ENCODE measurements at places on chromosomes 6 and 20.

DNA sequence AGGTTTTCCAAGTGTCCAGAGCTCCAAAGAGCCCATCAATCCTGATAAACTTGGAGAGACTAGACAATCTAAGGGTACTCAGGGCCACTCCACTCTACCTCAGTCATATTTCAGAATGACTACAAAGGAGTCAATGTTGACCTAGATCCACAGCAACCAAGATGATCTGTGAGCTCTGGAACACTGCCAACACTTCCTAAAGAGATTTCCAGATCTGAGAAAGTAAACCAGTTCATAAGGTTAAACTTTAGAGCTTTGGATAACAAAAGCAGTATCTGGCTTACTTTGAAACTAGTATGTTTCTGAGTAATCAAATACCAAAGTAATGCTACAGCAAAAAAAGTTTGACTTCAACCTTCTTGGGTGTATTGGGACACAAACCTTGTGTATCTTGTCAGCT is 122.7 kb downstream of the BTBD9 start:
- peak; percentile 5 for DNase-seq

- DNase-seq, result no peak
These were observed 44.5 kb downstream of the EDN1 start for GRCh38 chr6:12334526-12335130.

DNA sequence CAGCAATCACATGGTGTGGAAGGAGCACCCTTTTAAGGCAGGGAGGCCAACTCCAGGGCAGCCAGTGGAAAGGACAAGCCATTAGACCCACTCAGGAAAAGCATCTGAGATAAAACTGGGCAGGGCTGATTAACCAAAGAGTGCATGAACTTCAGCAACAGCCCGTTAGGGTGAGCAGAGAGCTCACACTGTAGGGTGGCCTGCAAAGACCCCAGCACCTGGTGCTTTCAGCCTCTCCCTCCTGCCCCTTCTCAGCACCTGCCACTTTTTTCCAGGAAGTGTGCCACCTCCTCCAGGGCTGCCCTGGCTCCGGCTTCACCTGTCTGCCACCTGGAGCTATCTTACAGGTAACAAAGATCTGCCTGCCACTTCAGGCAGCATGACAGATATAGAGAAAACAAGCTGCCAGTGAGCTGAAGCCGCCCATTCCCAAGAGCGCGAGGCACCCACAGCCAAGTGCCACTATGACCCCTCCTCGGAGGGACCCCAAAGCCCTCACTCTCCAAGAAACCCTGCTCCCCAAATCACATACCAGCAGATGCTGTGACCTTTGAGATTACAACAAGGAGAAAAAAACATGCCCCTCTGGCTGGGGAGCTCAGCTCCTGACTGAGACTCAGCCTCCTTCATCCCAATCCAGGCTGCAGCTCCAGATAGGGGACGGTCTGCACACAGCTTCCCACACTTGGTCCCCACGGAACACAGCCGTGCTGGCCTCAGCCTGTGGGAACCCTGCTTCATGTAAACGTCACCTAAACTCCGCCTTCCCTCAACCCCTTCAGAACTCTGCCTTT is 71.2 kb downstream of the ABHD12 start:
- no peak for DNase-seq

- peak; percentile 87 for DNase-seq
These were observed 532.0 kb downstream of the BCKDHB start for GRCh38 chr6:80638213-80639055.

DNA sequence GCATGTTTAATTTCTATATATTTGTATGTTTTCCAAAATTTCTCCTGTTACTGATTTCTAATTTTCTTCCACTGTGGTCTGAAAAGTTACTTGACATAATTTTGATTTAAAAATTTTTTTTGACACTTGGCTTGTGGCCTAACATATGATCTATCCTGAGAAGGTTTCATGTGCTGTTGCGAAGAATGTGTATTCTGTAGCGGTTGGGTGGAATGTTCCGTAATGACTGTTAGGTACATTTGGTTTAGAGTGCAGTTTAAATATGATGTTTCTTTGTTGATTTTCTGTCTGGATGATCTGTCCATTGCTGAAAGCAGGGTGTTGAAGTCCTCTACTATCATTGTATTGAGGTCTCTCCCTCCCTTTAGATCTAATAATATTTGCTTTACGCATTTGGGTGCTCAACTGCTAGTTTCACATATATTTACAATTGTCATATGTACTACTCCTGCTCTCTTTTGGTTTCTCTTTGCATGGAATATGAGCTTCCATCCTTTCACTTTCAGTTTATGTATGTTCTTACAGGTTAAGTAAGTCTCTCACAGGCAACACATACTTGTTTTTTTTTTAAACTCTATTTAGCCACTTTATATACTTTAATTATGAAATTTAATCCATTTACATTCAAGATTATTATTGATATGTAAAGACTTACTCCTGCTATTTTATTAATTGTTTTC is 19.5 kb upstream of the EDN1 start:
- no peak for DNase-seq

GRCh38 chr20:57499676-57500075 is 25.3 kb downstream of the CTCFL start:
- DNase-seq, result no peak

DNA sequence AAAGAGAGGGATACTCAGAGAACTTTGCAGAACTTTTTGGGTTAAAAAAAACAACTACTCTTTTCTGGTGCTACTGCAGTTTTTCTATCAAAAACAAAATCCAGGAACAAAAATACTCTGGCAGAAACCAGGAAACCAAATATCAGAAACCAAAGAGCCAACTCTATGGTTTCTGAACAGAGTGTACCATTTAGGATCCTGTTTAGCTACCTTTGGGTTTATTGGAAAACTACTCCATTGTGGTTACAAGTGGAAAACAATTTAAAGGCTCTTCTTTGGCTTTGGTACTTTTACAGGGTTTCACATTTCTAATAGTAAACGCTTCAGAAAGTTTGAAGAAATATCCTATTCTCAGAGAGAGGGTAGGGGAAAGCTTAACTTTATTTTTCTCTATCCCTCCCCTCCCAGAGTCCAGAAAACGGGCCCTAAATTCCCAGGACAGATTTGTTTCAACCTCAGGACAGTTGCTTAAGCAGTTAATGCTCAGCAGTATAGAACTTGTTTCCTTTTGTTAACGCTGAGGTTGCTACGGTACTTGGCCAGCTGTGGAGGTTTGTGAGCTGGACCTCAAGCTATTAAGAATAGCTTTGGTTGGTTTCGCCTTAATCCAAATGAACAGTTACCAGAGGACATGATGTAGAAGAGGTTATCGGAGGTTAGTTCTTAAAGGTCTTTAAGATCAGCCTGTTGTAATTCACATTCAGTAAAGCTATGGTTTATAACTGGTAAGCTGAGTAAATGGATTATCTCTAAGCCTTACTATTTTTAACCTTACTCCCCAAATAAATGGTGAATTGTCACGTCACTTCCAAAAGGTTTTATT is 47.9 kb downstream of the FOXO3 start:
- peak; percentile 47 for DNase-seq

- DNase-seq, result no peak
These were observed 16.1 kb downstream of the EBF4 start for GRCh38 chr20:2708665-2709064.

GRCh38 chr6:168331058-168331457 is 11.5 kb upstream of the DACT2 start:
- no peak for DNase-seq

DNA sequence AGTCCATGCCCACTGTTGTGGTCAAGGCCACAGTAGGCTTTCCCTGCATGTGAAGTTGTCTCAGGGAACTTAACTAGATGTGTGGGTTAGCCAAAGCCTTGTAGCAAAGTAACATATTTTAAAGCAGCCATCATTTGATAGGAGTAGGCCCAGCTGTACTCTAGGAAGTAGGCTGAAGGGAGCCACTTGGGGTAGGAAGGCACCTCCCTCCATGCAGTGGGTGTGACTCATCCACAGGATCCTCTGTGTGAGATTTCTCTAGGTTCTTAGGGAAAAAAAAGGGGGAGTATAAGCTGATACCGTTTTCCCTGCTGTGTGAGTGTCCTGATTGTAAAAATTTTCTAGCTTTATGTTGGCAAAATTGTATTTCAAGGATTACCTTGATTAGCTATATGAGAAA is 44.7 kb downstream of the VAPB start:
- DNase-seq, result peak; percentile 64

- DNase-seq, result no peak
These were observed 302.0 kb downstream of the PRL start for GRCh38 chr6:21994821-21995220.

DNA sequence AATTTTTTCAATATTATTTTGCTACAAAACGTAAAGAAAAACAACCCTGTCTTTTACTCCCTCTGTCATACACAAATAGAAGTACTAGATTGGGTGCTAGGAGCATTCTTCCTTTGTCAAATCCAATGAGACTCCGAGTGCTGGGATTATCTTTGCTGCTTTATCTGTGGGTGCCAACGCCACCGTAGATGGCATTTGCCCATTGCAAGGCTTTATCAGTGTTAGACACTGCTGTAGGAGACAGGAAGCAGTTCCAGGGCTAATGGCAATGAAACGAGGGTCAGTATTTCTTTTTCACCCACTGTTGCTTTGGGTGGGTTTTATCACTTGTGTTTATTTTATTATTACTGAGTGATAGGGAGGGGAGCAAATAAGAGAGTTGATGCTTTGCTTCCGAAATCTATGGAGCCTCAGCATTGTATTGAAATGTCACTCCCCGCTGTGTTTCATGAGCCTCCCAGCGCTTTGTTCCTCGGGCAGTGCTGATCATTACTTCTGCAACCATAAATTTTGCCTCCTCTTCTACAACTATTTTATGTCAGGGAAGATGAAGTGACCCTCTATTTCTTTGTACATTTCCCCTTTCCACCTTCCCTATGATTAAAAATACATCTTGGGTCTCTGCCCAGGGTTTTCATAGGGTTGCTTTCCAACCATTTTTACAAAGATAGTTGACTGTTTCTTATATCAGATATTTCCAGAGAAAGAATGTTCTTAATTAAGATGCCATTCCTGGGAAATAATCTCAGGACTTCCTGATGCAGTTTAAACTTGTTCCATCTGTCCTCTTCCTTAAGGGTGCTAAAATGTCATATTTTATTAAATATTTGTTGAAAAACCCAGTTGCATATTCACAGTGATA is 86.7 kb upstream of the LAMP5 start:
- DNase-seq, result peak; percentile 40

GRCh38 chr6:81561071-81561564 is 191.4 kb downstream of the TENT5A start:
- no peak for DNase-seq

DNA sequence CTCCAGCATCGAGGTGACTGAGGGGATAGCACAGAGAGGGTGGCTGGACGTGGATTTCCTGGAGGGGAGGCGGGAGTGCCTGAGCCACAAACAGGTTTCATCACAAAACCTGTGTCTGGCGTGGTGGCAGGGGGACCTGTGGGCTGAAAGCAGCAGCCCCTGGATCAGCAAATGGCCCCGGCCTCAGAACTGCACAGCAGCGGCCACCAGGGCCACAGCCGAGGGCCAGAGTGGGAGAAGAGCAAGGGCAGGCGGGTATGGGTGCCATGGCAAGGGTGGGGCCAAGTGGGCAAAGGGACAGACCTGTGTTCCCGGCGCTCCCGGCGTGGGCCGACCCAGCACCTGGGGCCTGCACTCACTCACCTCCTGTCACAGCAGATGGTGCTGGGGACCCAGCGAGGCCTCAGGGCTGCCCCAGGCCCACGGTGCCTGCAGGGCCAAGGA is 19.0 kb downstream of the NTSR1 start:
- DNase-seq, result no peak

DNA sequence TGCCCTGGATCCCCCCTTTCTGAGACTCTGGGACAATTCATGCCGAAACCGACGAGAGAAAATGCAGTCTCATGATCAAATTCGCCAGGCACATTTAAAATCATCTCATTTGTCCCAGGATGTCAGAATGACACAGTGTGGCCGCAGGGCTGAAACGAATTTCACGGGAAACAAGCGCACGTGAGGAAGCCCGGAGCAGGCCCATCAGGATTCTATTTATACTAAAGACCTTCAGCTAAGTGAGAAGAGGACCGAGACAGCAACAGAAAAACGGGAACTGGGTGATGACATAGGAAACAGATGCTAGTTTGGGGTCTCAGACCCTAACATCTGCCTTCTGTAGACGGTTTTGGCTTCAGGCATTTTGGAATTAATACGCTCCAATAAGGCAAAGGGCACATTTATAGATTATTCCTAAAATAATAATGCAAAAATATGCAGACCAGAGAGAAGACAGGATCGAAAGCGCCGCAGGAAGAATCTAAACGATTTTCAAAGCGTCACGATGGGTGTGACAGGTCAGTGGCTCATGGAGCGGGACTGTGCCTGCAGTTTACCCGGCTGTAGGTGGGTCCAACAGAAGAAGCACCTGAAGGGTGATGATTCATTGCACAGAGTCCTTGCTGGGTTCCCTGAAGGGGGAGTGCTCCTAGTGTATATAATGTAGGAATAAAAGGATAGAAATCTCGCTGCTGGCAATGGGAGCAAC is 80.8 kb upstream of the MPC1 start:
- no peak for DNase-seq

GRCh38 chr6:65667916-65668656 is 38.9 kb downstream of the EYS start:
- DNase-seq, result no peak

DNA sequence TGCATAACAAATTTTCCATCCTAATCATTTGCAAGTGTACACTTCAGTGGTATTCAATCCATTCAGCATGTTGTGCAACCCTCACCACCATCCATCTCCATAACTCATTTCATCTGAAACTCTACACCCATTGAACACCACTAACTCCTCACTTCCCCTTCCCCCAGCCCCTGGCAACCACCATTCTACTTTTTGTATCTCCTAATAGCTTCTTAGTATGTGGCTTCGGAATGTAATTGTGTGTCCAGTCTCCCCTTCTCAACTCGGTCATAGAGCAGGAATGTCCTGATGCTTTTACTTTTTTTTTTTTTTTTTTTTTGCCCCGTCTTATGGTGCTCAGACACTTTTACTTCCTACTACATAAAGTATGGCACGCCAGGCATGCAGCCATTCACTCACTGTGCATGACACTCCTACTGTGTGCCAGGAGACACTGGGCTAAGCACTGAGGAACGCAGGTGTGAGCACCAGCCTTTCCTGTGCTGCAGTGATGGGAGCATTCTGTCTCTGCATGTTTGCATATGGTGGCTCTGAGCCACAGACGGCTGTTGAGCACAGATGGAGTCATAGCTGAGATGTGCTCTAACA is 15.3 kb downstream of the HCK start:
- DNase-seq, result peak; percentile 99

DNA sequence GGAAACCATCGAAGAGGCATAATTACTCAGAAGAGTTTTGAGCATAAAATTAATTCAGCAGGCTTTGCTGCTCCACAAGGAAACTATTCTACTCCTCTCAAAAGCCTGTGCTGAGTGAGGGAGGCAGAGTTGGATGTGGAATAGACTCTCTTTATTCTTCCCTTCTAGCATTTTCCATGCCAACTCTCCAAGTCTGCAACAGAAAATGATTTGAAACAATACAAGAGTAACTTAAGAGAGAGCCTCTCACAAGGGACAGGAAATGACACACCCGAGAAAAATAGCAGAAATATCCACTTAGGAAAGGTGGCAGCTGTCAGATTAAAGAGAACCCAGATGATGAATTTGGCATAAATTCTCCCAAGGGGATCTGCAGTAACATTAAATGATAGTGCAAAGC is 26.3 kb upstream of the LAMP5 start:
- no peak for DNase-seq
